ENCODE measurements at places on chromosomes 4 and X.

DNA sequence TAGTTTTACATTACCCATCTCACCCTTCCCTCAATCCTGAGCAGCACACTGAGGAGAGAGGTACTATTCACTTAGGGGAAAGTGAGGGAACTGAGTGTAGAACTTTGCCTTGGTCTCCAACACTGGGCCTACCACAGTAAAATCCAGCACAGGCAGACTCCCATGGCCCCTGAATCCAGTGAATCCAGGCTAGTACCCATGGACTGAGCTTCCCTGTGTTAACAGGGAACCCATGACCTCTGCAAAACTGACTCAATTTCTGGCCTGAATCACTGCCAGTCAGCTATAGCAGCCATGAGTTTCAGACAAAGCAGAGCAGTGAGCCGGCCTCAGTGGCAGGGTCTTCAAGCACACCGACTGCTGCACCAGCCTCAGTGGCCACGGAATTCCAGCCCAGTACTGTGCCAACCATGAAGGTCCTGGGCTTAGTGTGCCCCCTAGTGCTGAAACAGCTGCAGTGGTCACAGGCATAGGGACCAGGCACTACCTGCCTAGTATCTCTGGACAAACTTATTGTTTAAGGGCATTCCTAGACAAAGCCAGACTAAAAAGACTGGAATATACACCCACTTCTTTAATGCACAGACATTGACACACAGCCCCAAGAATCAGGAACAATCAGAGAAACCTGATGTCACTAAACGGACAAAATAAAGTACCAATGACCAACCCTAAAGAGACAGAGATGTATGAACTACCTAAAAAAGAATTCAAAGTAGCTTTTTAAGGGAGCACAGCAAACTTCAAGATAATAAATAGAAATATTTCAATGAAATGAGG lies 127.4 kb upstream of the RPL34 start:
- no peak for DNase-seq

DNA sequence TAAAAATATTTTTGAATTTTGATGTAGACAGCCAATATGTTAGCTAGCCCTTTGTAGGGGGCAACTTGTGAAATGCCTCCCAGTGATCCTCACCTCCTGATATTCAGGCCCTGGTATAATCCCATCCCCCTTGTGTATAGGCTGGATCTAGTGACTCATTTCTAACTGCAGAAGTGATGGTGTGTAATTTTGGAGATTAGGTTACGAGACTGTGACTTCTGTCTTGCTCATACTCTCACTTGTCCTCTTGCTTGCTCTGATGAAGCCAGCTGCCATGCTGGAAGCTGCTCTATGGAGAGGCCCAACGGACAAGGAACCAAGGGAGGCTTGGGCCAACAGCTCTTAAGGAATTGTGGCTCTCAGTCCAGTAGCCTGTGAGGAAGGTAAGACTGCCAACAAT lies 61.7 kb downstream of the GPR82 start:
- no peak for DNase-seq

DNA sequence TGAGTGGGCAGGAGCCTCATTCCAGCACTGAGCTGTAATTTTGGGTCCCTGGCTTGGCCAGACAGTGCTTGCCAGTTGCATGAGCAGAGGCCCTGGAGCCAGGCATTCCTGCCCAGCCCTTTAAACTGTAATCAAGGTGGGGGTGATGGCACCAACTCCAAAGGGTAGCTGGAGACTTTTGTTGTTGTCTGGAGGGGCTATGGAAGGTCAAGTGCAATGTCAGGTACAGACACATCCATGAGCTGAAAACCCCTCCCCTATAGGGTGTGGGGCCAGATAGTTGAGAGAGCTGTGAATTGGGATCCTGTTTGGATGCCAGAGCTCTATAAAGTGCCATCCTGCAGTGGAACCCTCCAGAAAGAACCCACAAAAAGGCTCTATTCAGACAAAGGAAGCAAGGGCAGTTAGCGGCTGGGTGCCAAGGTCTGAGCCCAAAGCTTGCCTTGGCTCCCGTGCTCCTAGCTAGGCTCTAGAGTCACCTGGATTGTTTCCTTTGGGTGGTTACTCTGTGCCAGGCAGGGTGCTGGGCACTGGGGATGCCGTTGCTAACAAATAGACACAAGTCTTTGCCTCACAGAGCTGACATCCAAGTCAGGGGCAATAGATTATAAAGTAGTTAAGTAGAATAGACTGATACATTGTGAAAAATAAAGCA lies 163.0 kb downstream of the EFNB1 start:
- DNase-seq: no peak

- no peak for DNase-seq
Measured at GRCh38 chr4:2270341-2271165, 8.6 kb upstream of the MXD4 start.

DNA sequence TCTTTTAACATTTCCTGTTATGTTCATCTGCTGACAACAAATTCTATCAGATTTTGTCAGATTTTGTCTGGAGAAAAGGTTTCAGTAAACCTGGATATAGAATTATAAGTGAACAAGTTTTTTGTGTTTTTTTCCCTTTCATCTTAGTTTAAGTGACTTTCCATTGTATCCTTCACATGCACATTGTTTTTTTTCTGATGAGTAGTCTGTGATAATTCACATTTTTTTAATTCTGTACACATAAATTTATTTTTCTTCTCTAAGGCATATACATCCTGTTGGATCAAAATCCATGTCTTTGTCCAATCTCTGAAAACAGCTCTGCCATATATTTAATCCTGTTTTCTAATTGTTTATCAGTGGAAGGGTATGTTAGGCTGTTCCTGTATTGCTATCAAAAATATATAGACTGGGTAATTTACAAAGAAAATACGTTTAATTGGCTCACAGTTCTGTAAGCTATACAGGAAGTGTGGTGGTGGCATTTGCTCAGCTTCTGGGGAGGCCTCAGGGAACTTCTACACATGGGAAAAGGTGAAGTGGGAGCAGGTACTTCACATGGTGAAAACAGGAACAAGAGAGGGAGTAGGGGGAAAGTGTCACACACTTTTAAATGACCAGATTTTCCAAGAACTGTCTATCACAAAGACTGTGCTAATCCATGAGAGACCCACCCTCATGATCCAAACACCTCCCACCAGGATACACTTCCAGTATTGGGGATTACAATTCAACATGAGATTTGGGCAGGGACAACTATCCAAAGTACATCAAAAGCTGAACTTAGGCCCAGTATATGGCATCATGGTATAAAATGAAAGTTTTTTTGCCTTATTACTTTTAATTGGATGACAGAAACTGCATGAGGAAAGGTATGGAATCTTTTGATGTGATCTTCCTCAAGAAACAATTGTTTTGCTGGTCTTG lies 45.6 kb upstream of the GRID2 start:
- no peak for DNase-seq

DNA sequence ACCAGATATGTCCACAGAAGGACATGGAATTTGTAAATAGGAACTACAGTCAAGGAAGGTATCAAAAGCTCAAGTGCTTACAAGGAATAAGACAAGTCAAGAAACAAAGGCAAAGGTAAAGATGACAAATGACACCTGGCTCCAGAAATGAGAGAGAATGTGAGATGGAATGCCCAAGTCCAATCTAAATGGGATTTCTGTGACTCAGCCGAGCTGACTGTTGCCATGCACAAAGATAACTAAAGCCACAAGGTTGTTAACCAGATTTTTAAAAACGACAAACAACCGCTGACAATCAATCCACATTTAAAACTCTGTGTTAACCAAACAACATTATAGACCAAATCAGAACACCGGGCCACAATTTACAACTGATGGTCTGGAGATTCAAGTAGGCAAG lies 1.1 kb downstream of the NFXL1 start:
- DNase-seq: no peak

GRCh38 chr4:72702948-72703347 lies 133.9 kb upstream of the ADAMTS3 start:
- no peak for DNase-seq
